Stimulated activated CD8-positive, alpha-beta memory T cell treated with anti-CD3 and anti-CD28 coated beads, Interleukin-2, amount 100 ng/mL, for 48 hours (primary cell): ENCODE measurements at places on chromosomes 1 and 21.
A peak's percentile ranks its signal among the peaks of the same experiment; 100 is the strongest.

DNA sequence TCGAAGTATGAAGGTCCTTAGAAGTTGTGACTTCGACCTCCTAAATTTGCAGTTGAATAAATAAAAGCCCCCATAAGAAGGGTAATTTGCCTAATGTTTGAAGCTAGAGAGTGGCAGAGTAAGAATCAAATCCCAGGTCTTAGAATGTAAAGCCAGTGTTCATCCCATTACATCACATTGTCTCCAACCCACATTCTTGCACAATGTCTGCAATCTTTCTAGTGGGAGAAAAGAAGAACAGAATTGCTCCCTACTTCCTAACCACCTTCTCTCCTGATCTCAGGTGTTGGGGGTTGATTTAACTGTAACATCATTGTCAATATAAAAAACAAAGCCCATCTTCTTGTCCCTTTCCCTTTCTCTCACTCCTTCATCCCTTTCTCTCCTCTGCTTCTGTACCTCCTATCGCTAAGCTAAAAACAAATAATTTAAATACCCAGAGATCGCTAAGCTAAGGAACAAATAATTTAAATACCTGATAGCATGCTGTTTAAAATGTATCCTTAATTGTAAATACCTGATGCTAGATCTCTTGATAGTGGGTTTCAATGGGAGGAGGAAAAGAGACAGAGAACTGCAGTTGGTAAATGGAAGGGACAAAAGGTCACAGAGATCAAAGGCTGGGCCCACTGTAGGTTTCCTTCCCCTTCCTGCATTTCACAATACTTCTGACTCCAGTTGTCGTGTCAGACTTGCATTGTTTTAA is 32.1 kb upstream of the CCDC190 start:
- no peak for DNase-seq

DNA sequence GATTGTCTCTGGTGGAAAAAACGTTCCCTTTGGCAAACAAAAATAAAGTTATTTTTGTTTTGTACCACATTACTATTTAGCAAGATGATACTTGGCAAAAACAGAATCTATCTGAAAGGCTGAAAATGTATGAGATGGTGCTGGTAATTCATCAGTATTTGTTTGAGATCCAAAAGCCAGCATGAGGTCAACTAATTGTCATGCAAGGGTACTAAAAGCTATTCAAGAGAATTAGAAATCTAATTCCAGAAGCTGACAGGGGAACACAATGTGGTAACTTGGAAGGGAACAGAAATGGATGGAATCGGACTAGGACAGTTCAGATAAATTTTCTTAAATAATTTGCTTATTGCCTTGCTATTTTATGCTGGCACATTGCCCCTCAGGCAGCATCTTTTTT is 263.8 kb downstream of the KCNT2 start:
- no peak for DNase-seq

GRCh38 chr1:113677250-113678158 is 81.8 kb downstream of the PHTF1 start:
- no peak for DNase-seq

DNA sequence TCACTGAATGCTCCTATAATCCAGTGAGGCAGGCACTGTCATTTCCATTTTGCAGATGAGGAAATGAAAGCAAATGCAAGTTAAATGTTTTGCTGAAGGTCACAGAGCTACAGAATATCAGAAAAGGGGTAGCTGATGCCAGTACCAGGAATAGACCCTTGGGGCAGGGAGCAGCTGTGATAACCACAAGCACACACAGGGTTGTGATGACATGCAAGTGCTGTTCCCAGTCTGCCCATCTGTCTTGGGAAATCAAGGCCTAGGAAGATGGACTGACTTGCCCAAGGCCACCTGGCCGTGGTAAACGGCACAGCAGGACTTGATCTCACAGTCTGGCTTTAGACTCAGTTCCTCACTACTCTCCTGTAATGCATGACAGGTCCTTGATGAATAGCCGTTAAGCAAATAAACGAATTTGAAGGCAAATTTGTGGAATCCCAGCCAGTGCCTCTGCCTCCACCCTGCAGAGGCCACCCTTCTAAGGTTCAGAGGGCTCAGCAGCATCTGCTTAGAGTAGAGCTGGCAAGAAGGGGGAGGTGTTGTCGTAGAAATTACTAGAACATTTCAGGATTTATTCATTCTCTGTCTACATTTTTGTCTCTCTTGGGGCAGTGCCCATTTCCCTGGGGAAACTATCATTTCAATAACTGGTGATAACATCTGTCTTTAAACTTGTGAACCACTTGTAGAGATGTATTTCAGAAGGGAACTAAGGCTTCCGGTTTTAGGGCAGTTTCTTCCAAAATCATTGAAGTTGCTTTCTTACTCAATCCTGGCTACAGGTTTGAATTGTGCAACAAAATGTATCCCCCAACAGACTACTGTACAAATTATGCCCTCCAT is 53.2 kb upstream of the MRPS6 start:
- no peak for DNase-seq

GRCh38 chr1:30868833-30869435 is 39.6 kb downstream of the SDC3 start:
- peak; percentile 16 for DNase-seq

- no peak for DNase-seq
These were observed 41.7 kb downstream of the C8B start for GRCh38 chr1:56924116-56924515.

DNA sequence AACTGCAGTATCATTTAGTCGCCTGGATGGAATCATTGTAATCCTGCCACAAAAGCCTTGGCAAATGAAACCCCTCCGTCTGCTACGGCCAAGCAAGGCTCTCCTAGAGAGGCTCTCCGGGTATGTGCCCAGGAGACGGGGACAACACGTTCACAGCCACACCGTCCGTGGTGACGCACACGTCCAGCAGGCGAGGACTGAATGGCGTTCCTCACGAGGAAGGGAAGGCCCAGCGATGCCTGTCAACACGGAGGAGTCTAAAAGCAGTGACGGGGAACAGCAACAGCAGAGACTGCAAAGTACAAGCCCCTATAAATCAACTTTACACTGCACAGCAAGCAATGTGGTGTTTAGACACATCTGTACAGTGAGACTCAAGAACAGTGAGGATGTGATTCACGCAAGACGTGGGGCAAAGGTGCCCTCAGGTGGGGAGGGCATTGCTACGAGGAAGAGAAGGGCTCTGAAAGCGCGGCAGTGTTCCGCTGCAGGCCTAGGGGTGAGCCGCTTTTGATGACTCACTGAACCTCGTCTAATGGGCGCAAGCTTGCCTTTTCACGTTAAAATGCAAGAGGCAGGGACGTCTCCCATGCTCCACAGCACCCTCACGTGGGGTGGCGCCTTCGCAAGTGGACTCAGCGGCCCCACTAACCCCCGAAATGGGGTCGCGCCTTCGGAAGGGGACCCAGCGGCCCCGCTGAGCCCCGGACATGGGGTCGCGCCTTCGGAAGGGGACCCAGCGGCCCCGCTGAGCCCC is 6.8 kb downstream of the WRAP73 start:
- DNase-seq, result no peak

- DNase-seq, result no peak
These were observed 1418.8 kb downstream of the MRPL39 start for GRCh38 chr21:24188506-24188905.

GRCh38 chr1:9183898-9184297 is 50.7 kb upstream of the H6PD start:
- no peak for DNase-seq

GRCh38 chr1:170296642-170297041 is 150.9 kb downstream of the NTMT2 start:
- no peak for DNase-seq

DNA sequence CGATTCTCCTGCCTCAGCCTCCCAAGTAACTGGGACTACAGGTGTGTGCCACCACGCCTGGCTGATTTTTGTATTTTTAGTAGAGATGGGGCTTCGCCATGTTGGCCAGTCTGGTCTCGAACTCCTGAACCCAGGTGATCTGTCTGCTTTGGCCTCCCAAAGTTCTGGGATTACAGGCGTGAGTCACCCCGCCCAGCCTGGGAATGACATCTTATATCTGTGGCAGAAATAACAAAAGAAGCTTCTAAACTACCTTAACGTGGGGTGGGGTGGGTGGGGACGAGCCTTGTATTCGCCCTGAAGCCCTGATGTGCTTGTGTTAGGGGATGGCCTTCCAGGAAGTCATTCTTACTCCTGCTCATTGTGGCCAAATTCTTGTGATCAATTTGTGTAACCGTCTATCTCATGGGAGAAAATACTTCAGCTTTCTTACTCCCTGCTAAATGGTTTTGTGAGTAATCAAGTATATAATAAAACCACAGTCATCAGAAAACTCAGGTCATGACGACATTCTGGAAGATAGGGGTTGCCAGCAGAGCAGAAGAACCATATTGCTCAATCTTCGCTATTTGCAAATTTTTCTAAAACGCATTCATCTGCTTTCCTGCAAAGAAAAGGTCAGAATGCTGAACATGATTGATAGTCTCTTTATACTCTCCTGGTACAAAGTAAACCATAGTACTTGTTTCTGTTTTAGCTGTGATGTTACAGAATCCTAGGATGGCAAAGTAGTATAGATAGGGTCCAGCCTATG is 63.2 kb downstream of the DIRAS3 start:
- no peak for DNase-seq

- peak; percentile 82 for DNase-seq
These were observed at the start of gene HMGN1 for GRCh38 chr21:39348355-39349210. Gene HMGN1, minus strand, starts transcription at chr21:39349088. Its CDS starts 171 bp downstream, at chr21:39348917.

DNA sequence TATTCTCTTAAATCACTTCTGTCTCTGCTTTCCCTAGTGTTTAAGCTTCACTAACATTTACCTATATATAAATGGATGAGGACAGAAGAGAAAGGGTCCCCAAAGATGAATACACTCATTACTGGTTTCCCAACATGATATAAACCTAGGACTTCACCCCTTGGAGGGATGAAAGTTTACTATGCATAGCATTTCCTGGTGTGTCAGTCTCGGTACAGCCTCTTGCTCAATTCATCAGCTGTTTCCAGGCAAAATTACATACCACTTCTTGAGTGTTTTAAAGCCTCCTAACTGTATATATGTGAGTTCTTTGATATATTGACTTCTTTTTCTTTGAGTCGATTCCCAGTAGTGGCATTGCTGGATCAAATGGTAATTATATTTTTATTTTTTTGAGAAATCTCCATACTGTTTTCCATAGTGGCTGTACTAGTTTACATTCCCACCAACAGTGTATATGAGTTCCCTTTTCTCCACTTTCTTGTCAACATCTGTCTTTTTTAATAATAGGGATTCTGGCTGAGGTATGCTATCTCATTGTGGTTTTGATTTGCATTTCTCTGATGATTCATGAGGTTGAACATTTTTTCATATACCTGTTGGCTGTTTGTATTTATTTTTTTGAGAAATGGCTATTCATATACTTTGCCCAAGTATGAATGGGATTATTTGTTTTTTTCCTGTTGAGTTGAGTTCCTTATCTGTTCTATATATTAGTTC is 259.3 kb upstream of the CACYBP start:
- DNase-seq, result no peak

- DNase-seq, result no peak
These were observed 79.7 kb upstream of the PBX1 start for GRCh38 chr1:164479242-164479641.

DNA sequence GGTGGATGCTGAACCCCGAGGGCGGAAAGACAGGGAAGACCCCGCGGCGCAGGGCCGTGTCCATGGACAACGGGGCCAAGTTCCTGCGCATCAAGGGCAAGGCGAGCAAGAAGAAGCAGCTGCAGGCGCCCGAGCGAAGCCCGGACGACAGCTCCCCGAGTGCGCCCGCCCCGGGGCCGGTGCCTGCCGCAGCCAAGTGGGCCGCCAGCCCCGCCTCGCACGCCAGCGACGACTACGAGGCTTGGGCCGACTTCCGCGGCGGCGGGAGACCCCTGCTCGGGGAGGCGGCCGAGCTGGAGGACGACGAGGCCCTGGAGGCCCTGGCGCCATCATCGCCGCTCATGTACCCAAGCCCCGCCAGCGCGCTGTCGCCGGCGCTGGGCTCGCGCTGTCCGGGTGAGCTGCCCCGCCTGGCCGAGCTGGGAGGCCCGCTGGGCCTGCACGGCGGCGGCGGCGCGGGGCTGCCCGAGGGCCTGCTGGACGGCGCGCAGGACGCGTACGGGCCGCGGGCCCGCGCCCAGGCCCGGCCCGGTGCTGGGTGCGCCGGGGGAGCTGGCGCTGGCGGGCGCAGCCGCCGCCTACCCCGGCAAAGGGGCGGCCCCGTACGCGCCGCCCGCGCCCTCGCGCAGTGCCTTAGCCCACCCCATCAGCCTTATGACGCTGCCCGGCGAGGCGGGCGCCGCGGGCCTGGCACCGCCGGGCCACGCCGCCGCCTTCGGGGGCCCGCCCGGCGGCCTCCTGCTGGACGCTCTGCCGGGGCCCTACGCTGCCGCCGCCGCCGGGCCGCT is 20.7 kb downstream of the FOXO6 start:
- DNase-seq, result no peak

DNA sequence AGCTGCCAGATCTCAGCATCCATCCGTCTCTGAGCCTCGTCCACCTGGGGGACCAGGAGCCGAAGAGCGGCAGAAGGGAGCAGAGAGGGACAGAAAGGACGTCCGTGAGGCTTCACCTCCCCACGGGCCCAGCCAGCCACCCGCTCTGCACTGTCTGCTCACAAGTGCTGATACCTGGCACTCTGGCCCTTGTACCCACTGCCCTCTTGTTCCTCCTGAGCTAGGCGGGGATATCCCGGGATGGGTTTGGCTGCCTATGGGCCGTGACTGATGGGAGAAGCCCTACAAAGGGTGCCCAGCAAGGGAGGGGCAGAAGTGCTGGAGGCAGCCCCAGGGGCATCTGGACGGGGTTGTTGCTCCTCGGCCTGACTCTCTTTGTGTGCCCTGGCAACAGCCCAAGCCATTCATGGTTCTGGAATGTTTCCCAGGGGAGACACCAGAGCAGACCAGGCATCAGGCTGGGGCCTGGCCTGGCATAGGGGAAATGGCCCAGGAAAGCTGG is 57.6 kb downstream of the LDLRAD2 start:
- DNase-seq, result no peak

GRCh38 chr1:206785182-206785765 is 13.0 kb upstream of the IL10 start:
- no peak for DNase-seq
